Stimulated activated naive B cell treated with anti-CD40 and anti-IgM and Interleukin-4, amounts not matched to agents 10 μg/mL and 1 μg/mL and 100 μg/mL, for 72 hours (primary cell): ENCODE measurements at places on chromosomes 6 and 20.
A peak's percentile ranks its signal among the peaks of the same experiment; 100 is the strongest.

GRCh38 chr20:34875642-34876405 lies 588 bp upstream of the ACSS2 start:
- H3K36me3 ChIP-seq, result peaks cover 2% of the 10 kb centered on the region
- peak; percentile 92 for DNase-seq
- H3K4me3 ChIP-seq, result peak overlapping the region; percentile 87
- H3K4me1 ChIP-seq, result peaks cover 52% of the 10 kb centered on the region

GRCh38 chr6:74482180-74482579 lies 723.7 kb downstream of the COL12A1 start:
- DNase-seq, result no peak
- H3K4me3 ChIP-seq, result no peak overlapping the region
- no peak overlapping the region for H3K27ac ChIP-seq
- H3K27me3 ChIP-seq, result no peaks in the 10 kb centered on the region
- H3K36me3 ChIP-seq, result no peaks in the 10 kb centered on the region
- no peaks in the 10 kb centered on the region for H3K4me1 ChIP-seq

- H3K4me1 ChIP-seq, result no peaks in the 10 kb centered on the region
- peaks cover 4% of the 10 kb centered on the region for H3K27me3 ChIP-seq
- DNase-seq, result no peak
Observed at GRCh38 chr20:13299401-13299800, 78.3 kb downstream of the ISM1 start.

DNA sequence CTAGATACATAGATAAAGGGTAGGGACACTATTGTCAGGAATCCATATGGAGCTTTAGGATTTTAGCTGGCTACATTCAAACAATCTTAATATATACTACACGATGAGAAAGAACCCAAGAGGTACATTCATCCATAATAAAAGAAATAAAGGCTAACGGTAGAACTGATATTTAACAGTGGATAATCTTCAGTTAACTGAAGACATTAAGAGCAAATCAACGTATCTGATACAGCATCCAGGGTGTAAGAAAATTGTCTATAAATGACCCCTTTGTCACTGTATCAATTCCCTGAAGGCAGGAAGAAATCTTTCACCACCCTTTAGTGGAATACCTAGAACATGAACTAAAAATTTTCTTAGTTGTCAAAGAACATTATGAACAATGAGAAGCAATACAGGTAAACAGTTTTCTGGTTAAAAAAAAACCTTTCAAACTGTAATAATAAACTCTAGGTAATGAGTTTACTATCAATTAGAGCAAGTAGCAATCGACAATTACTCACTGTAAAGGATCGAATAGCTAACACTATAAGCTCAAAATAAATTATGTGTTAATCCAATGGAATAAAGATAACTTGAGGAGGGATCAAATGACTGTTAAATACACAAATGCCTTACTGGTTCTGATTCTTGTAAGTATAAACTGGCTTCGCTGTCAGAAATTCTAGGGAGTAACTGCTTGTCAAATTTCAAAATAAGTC lies 11.8 kb downstream of the ROMO1 start:
- H3K36me3 ChIP-seq, result peaks cover 19% of the 10 kb centered on the region
- peaks cover 12% of the 10 kb centered on the region for H3K4me1 ChIP-seq
- no peaks in the 10 kb centered on the region for H3K27me3 ChIP-seq

DNA sequence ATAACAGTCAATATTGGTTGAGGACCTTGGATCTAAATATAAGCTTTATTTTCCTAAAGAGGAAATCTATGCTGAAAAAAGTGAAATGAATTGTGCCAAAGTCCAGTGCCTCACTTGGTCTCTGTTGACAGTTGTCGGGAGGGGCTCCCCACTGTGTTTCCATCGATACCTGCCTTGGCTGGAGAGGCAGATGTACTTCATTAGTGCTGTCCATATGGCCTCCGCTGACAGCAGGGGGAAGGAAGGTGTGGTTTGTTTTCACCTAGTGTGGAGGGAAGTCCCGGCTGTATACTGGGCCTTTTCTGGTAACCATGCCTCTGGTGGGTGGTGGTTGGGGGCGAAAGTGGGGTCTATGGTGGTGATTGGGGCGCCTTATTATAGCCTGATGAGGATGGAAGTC lies 42.7 kb downstream of the CD2AP start:
- H3K4me3 ChIP-seq, result no peak overlapping the region
- no peaks in the 10 kb centered on the region for H3K27me3 ChIP-seq
- H3K27ac ChIP-seq, result no peak overlapping the region
- no peak for DNase-seq
- peaks cover 41% of the 10 kb centered on the region for H3K4me1 ChIP-seq
- peaks cover 19% of the 10 kb centered on the region for H3K36me3 ChIP-seq

- peaks cover 2% of the 10 kb centered on the region for H3K4me1 ChIP-seq
- H3K27ac ChIP-seq, result peak overlapping the region; percentile 51
- peaks cover 45% of the 10 kb centered on the region for H3K27me3 ChIP-seq
- no peak for DNase-seq
Observed at GRCh38 chr6:117908246-117909068, 1.4 kb downstream of the SLC35F1 start.

DNA sequence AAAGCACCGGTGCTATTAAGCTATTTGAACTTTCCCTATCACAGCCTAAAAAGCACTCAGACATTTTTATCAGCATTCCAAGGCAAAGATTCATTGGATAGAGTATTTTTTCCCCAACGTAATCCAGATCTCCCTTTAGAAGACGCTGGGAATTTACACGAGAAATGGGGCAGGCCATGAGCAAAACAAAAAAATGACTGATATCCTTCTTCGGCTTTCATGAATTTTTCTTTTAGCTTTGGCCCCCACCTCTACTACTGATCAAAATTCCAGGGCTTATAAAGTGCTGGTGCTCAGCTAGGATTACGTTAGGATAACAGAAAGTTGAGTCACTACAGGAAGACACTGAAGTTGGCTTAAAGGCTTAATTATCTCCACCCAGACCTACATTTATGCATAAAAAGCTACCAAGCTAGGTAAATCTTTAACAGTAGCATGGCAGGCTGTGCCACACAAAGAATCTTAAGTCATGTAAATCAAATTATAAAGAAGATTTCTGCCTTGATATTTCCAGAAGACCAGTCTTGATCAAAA lies 418.5 kb upstream of the BTBD3 start:
- H3K36me3 ChIP-seq, result no peaks in the 10 kb centered on the region
- no peak overlapping the region for H3K27ac ChIP-seq
- H3K4me1 ChIP-seq, result no peaks in the 10 kb centered on the region
- no peak for DNase-seq
- no peak overlapping the region for H3K4me3 ChIP-seq

GRCh38 chr6:22411376-22412105 lies 114.7 kb upstream of the PRL start:
- no peaks in the 10 kb centered on the region for H3K27me3 ChIP-seq
- no peak for DNase-seq
- H3K4me1 ChIP-seq, result no peaks in the 10 kb centered on the region
- no peak overlapping the region for H3K4me3 ChIP-seq

DNA sequence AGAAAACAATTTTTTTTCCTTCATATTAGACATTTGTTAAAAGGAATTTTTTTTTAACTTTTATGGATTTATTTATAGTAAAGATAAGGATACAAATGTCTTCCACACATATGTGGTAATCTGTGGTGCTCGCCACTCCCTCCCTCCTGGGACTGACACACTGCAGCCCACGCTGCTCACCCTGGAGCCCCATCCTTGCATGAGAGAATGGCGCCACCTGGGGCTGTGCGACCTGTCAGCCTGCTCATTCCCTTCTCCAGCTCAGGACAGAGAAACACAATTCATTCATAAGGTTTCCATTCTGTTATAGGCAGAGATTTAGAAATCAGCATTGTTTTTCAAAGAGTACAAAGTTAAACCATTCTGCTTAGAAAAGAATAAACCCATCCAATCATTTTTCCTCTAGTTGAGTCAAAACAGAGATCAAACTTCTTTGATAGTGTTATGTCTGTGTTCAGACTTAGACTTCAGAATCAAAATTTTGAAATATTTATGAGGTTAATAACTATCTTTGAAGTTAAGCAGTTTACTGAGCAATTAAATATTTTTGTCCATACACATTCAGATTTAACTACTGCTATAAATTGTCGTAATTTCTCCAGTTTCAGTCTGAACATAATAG lies 42.8 kb upstream of the DYNLRB1 start:
- H3K27ac ChIP-seq, result no peak overlapping the region
- DNase-seq, result no peak
- H3K36me3 ChIP-seq, result peaks cover 28% of the 10 kb centered on the region

DNA sequence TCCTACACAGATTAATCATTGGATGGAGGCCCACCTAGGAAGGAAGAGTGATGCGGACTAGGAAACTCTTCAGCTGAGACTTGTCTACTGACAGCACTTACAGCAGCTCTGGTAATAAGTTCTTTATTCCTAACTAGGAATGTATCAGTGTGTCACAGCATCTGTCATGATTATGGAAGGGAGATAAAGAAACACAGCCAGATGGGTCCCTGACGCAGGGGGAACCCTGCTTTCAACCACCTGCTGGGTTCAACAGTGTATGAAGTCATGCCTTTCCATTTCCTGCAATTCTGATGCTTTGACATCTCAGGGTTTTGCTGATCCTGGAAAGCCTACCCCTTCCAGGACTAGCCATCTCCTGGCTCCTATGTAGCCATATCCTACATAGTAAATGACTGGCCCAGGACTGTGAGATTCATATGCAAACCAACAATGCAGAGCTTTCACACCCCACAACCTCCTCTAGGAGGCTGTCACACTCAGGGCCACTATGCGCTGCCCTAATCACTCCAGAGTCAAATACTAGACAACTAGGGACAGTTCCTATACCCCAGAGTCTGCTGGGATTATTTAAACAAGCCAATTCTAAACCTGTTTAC lies 29.0 kb upstream of the MANEA start:
- no peaks in the 10 kb centered on the region for H3K27me3 ChIP-seq
- no peak overlapping the region for H3K27ac ChIP-seq
- no peaks in the 10 kb centered on the region for H3K4me1 ChIP-seq

- peaks cover 4% of the 10 kb centered on the region for H3K36me3 ChIP-seq
- H3K27ac ChIP-seq, result no peak overlapping the region
- no peak for DNase-seq
- H3K4me1 ChIP-seq, result peaks cover 60% of the 10 kb centered on the region
Observed at GRCh38 chr6:116385459-116385802, 14.7 kb downstream of the DSE start.

GRCh38 chr6:145161501-145161900 lies 573.8 kb downstream of the EPM2A start:
- no peak overlapping the region for H3K4me3 ChIP-seq
- H3K27ac ChIP-seq, result no peak overlapping the region
- no peaks in the 10 kb centered on the region for H3K36me3 ChIP-seq
- no peaks in the 10 kb centered on the region for H3K27me3 ChIP-seq
- no peaks in the 10 kb centered on the region for H3K4me1 ChIP-seq
- DNase-seq, result no peak

DNA sequence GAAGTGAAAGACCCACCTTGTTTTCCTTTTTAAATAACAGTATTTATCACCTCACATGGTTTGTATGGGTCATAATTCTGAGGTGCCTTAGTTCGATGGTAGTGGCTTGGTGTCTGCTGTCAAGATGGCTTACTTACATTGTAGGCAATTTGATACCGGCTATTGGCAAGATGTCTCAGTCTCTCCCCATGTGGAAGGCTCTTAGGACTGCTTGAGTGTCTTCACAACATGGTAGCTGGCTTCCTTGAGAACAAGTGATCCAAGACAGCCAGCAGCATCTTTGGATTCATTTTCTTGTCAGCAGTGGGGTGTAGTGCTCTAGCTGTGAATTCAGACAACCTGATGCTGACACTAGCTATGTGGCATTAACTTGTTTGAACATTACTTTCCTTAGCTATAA lies 70.1 kb downstream of the CBFA2T2 start:
- H3K27ac ChIP-seq, result no peak overlapping the region
- no peak for DNase-seq
- H3K4me3 ChIP-seq, result no peak overlapping the region
- peaks cover 21% of the 10 kb centered on the region for H3K36me3 ChIP-seq

- no peaks in the 10 kb centered on the region for H3K27me3 ChIP-seq
- peaks cover 4% of the 10 kb centered on the region for H3K36me3 ChIP-seq
- no peak for DNase-seq
- H3K4me1 ChIP-seq, result no peaks in the 10 kb centered on the region
- H3K4me3 ChIP-seq, result no peak overlapping the region
Observed at GRCh38 chr6:21800948-21801438, 207.4 kb downstream of the SOX4 start.

DNA sequence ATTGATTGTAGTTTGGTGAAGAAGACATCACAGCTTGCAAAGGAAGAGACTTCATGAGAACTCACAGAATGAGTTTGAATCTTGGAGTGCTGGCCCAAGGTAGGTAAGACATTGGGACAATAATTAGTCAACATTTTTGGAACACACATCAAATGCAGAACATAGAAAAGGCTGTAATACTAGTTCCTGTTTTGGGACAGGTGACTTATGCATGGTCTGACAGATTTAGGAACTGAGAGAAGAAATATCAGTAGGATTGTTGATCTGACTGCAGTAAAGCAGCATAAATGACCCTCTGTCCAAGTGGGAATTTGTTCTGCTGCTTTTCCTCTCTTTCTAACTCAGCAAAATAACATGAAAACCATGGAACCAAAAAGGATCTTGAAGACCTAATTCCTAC lies 102.3 kb upstream of the MAP3K7 start:
- no peaks in the 10 kb centered on the region for H3K4me1 ChIP-seq
- no peak for DNase-seq
- peaks cover 31% of the 10 kb centered on the region for H3K27me3 ChIP-seq
- no peak overlapping the region for H3K27ac ChIP-seq
- H3K36me3 ChIP-seq, result no peaks in the 10 kb centered on the region
- H3K4me3 ChIP-seq, result no peak overlapping the region

GRCh38 chr20:6906871-6907270 lies 139.4 kb downstream of the BMP2 start:
- H3K27me3 ChIP-seq, result no peaks in the 10 kb centered on the region
- no peak for DNase-seq
- no peaks in the 10 kb centered on the region for H3K36me3 ChIP-seq
- H3K4me3 ChIP-seq, result no peak overlapping the region
- H3K4me1 ChIP-seq, result no peaks in the 10 kb centered on the region

DNA sequence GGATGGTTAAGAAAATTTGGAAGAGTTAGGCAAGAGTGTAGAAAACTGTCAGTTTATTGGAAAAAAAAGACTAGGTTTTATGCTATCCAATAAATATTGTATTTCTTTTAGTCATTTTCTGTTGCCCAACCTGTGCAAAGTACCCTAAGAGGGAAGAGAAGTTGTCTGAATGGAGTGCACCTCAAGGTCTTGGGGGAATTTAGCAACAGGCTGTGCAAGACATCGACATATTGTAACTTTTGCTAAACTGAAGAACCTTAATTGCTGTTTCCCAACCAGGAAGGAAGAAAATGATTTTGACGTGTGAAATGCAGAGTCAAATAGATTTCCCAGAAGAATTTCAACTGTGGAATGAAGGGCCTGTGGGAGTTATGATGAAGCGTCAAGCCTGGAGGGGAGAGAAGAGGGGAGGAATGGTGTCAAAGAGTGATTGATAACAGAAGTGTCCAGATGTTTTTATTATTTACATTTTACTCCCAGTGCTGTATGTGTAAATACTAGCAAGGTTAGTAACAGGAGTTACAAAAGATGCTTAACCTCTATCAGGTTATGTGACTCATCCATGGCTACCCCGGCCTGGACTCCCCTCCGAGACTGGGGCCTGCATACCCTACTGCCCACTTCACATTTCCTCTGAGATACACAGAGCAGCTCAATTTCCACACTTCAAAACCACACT lies 246.8 kb downstream of the MYLK4 start:
- no peak for DNase-seq
- no peaks in the 10 kb centered on the region for H3K4me1 ChIP-seq
- H3K36me3 ChIP-seq, result no peaks in the 10 kb centered on the region
- no peak overlapping the region for H3K27ac ChIP-seq
- peaks cover 33% of the 10 kb centered on the region for H3K27me3 ChIP-seq
